ENCODE measurements at places on chromosomes 11 and 22.

DNA sequence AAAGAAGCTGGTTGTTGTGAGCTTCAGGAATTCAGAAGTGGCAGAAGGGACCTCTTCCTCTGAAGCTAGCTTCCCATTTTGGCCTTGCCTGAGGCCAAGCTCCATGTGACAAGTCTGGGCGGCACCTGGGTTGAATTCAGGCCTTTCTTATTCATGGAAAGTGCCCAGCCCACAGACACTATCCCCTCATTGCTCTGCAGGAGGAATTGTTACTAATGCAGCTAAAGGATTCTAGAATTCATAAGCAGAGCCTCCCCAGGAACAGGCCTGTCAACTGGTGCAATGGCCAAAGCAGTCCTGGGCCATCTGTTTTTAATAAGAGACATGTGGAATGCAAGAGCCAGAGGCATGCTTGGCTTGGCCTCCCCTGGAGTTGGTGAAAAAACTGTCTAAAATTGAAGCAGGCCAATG, 71.4 kb downstream of the SLC1A2 start:
- no peak for DNase-seq

DNA sequence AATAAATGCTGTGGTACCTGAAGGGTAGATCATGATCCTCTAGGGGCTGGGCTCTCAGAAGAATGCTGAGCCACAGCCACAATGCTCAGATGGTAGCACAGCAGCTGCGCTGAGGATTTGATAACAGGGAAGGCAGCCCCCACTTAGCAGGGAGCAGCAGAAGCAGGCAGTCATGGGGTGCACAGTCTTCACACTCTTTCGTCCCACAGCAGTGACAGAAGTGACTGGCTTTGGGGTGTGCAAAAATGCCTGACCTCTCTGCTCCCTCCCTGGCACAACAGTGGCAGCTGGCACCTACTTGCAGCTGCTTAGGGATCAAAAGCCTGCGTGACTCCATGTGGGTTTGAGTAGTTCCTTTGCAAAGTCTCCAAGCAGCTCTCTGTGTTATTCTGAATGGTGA, 1349.8 kb upstream of the RAG2 start:
- no peak for DNase-seq

DNA sequence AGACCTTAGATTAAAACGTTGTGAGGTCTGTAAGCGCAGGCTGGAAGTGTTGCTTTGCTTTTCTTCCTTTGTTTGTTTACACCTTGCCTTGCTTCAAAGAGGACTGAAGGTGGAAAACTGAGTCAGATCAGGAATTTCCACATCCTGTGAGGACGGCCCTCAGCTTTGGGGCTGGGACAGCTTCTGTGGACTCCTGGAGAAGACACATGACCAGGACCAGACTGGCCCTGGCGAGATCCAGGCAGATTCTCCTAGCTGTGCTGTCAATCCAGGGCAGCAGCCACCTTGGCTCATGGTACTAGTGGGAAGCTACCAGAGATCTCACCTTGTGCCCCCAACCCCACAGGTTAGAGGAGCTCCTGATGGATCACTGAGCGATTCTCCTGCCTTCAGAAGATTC, 1461.9 kb downstream of the TBC1D22A start:
- DNase-seq, result no peak

DNA sequence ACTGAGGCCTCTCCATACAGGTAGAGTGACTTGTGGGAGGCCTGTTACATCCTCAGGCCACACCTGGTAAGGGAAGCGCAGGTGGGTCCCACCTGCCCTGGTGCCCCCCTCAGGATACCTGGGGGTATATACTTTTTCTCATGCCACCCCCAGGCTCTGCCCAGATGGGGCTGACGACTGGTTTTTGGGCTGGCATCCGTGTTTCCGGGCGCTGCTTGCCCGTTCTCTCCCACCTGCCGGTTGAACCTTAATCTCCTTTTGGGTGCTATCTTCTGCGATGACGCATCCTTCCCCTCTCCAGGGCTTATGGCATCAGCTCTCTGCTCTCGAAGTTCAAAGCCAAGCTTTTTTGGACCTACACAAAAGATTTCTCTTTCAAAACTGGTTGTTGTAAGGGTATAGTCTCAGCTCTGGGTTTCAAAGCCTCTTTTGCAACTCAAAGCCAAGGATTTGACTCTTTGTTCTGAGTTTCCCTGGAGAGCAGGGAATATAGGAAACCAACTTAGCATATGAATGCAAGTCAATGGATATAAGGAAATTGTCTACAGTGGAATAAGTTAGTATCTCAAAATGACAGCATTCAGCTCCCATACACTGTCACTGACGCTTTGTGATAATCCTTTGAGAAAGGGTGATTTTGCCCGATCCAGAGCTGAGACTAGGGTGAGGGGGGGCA, 8.6 kb upstream of the LRRC10B start:
- DNase-seq, result no peak

- DNase-seq, result no peak
Observed at GRCh38 chr22:37157516-37158285, 8.0 kb upstream of the IL2RB start.

DNA sequence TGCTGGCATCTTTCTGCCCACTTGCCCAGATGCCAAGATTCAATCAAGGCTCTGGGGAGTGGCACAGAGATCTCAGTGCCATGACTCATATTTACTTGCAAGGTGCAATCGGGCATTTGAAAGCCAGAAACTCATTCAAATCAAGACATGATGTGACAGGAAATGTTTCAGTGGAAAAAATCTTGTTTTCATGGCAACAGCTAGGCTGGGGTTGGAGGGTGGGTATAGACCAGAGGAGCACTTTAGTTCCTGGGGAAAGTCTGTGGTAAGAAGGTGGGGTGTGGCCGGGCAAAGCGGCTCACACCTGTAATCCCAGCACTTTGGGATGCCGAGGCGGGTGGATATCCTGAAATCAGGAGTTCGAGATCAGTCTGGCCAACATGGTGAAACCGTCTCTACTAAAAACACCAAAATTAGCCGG, 1.2 kb downstream of the MAJIN start:
- no peak for DNase-seq

GRCh38 chr11:128772814-128773213, 78.9 kb downstream of the FLI1 start:
- peak; percentile 79 for DNase-seq

GRCh38 chr11:67055812-67056211, 835 bp upstream of the RHOD start:
- no peak for DNase-seq

- DNase-seq, result no peak
Observed at GRCh38 chr11:8323161-8323935, 59.7 kb upstream of the LMO1 start.

GRCh38 chr11:66651016-66651415, 12.5 kb downstream of the RBM4 start:
- DNase-seq, result no peak

- DNase-seq, result no peak
Observed at GRCh38 chr11:108669286-108669685, 4.4 kb downstream of the DDX10 start.

DNA sequence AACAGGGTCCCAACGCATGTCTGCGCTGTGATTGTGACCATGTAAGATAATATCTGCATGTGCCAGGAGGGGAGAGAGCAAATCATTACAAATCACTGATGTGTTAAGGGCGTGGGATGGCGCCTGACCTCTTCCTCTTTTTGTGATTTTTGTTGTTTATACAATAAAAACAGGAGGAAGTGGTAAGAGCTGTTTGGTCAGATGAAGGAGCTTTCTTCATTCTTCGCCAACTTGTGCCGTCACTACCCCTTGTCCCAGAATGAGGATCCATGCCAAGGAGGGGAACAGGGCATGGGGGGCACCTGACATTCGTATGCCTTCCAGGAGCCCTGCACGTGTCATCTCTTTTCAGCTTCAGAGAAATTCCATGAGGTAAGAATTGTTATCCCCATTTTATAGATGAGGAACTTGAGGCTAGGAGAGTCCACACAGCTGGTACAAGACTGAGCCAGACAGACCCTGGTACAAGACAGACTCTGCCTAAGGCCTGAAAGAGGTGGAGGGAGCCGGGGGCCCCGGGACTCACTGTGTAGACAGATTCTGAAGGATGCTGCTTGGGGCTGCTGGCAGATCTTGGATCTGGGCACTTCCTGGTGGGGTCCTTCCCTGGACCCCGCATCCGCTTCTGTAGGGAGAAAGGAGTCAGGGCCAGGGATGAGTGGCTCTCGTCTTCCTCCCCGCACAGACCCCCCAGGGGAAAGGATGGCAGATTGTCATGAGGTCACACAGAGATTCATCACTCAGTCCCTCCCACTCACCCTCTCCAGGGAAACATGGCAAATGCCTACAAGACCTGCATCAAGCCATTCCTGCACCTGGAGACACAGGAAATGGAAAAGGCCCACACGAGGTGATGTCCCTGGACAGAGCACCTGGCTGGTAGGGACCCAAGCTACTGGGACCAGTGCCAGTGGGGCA, 34.6 kb downstream of the NFAM1 start:
- DNase-seq, result no peak

- no peak for DNase-seq
Observed at GRCh38 chr11:110028921-110029320, 64.3 kb upstream of the ZC3H12C start.

GRCh38 chr11:59943997-59944714, 5.9 kb downstream of the OOSP1 start:
- no peak for DNase-seq

- DNase-seq, result no peak
Observed at GRCh38 chr11:125890447-125891100, 3.1 kb downstream of the HYLS1 start.

DNA sequence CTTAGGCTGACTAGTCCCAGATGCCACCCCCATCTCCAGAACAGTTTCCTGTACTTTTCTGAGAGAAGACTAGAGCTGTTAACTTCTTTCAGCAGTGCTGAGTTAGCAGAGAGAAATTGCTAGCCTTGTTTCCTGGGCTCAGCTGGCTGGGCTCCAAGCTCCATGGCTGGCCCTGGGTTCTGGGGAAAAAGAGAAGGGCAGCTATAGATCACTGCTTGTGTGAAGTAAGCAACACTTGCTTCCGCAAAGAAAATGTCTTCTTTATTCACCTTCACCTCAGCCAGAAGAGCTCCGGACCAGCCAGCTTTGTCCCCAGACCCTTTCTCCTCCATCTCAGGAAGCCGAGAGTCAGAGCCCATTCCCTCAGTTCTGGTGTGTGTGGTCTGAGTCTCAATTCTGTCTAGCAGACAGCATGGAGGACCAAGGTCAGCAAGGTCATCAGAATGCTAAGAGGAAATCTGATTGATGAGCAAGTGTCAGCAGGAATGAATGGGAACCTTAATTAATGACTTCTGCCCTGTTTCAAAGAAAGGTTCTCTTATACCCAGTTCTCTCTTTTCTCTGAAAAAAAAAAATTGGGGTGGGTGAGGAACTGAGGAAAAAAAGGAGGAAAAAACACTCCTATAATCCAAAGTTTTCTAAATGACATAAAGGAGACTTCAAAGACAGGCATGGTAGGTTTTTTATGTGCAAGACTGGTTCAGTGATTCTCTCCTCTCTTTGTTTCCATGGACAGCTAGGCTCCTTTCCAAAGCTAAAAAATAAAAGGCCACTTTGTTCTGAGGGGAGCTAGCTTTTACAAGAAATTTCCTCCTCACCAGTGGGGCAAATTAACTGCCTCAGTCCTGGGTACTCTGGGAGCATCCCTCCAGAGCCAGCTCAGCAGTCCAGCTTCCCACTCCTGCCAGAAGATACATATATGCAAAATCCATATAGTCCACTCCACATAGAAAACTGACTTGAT, 63.6 kb upstream of the FAM181B start:
- DNase-seq, result no peak

DNA sequence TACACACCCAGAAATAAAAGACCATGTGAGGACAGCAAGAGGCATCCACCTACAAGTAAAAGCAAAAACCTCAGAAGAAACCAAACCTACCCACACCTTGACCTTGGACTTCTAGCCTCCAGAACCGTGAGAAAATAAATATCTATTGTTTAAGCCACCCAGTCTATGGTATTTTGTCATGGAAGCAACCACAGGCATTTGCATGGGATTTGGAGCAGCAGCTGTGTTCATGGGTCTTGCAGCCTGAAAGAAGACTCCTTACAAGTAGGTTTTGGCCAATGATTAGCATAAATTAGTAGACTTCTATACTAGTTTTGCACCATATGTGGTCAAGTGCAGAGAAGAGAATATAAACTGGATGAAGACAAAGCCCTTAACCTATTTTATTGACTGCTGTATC, 27.9 kb downstream of the FSHB start:
- no peak for DNase-seq

GRCh38 chr11:122204206-122204605, 88.2 kb upstream of the BLID start:
- no peak for DNase-seq

- no peak for DNase-seq
Observed at GRCh38 chr11:21321072-21321471, 651.7 kb downstream of the NELL1 start.

- DNase-seq, result no peak
Observed at GRCh38 chr22:48192920-48193319, 1430.5 kb downstream of the TBC1D22A start.

- DNase-seq, result no peak
Observed at GRCh38 chr11:34208266-34209135, 103.1 kb downstream of the NAT10 start.

- peak; percentile 72 for DNase-seq
Observed at GRCh38 chr22:43385770-43386641, 25.8 kb upstream of the MPPED1 start.

GRCh38 chr11:69051381-69052342, 2.9 kb downstream of the TPCN2 start:
- DNase-seq, result no peak

DNA sequence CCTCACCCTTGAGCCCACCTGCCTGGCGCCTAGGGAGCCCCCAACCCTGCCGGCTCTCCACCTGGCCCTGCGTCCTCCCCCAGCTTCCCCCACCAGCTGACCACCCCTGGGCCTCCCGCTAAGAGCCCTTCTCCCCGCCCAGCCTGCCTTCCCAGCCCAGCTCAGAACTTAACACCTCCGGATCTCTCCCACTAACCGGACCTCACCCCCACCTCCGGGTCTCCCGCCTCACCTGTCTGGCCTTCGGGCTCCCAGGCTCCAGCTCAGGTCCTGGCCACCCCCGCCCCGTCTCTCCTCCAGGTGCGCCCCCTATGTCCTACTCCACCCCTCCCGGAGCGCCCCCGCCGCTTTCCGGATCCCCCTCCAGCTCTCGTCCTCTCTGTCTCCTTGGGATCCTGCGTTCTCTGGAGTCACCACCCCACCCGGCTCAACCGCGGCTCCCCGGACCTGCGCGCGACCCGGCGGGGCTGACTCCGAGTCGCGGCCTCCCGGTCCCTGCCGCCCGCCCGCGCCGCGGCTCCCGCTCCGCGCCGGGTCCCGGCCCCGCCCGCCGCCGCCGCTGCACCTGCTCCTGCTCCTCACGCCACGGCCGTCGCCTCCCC, at the start of gene KCNJ11:
KCNJ11 (minus strand) TSS at position 51 of the 602 bp plus-strand sequence. CDS start 568 bp downstream, outside the sequence.
- DNase-seq, result no peak

- DNase-seq, result no peak
Observed at GRCh38 chr11:63595296-63595695, 18.9 kb downstream of the PLAAT3 start.

DNA sequence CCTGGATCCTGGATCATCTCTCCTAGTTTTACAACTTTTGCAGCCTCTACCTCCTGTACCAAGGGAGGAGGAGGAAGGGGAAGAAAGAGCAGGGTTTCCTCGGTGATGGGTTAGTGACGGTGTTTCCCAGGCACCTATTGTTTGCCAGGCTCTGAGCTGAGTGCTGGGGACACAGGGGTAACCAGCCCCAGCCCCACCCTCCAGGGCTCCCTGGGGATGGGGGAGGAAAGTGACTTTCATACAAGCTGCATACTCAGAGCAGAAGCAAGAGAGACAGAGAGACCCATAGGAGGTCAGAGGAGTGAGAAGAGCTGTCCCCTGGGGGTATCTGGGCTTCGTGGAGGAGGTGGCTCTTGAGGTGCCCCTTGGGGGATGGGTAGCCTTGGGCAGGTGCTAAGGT, 89.4 kb upstream of the THY1 start:
- no peak for DNase-seq

Data from NCI-H345 (cell line).